ENCODE measurements at places on chromosomes 4 and X. TPM values are rescaled to one million over a fixed set of nuclear protein-coding genes. Genes with fewer than 3 reads are reported as not detected.

BST1 gene
- not detected for total RNA-seq

DYNLT3 gene
- 42.7 TPM for total RNA-seq

MAGEC1 gene
- total RNA-seq: not detected

CYLC1 gene
- not detected for total RNA-seq

CCKAR gene
- total RNA-seq: not detected

SPANXN3 gene
- total RNA-seq: not detected

IBSP gene
- total RNA-seq: not detected

TXK gene
- total RNA-seq: 0.48 TPM

TMEM156 gene
- total RNA-seq: 11.5 TPM
